ENCODE measurements at places on chromosomes 5 and 9. TPM values are rescaled to one million over a fixed set of nuclear protein-coding genes. Genes with fewer than 3 reads are reported as not detected.

DEPDC1B gene
- total RNA-seq, result 0.57 TPM

NPR3 gene
- total RNA-seq, result 2.1 TPM

SHC3 gene
- 3.3 TPM for total RNA-seq

HMHB1 gene
- total RNA-seq, result not detected

TYRP1 gene
- 0.83 TPM for total RNA-seq

LHX2 gene
- total RNA-seq, result not detected

AK8 gene
- 1.5 TPM for total RNA-seq

AGXT2 gene
- not detected for total RNA-seq

NUTM2F gene
- not detected for total RNA-seq

ORM2 gene
- not detected for total RNA-seq

GARIN3 gene
- total RNA-seq, result not detected

SPATA31C1 gene
- not detected for total RNA-seq

ZBTB26 gene
- 10.4 TPM for total RNA-seq

IRX1 gene
- total RNA-seq, result not detected

PRSS3 gene
- total RNA-seq, result not detected

SEMA5A gene
- 5.6 TPM for total RNA-seq

FGD3 gene
- total RNA-seq, result 5.1 TPM

CEL gene
- total RNA-seq, result 0.23 TPM

PHF24 gene
- 0.75 TPM for total RNA-seq

ENG gene
- 91.2 TPM for total RNA-seq

ABO gene
- total RNA-seq, result 0.33 TPM

LHX3 gene
- not detected for total RNA-seq

DNM1 gene
- total RNA-seq, result 27.0 TPM

QSOX2 gene
- total RNA-seq, result 5.4 TPM

DOCK2 gene
- 12.3 TPM for total RNA-seq

MROH2B gene
- not detected for total RNA-seq

All from esophagus muscularis mucosa (tissue), 4 donors.